ENCODE measurements at places on chromosomes 5 and 9.

DNA sequence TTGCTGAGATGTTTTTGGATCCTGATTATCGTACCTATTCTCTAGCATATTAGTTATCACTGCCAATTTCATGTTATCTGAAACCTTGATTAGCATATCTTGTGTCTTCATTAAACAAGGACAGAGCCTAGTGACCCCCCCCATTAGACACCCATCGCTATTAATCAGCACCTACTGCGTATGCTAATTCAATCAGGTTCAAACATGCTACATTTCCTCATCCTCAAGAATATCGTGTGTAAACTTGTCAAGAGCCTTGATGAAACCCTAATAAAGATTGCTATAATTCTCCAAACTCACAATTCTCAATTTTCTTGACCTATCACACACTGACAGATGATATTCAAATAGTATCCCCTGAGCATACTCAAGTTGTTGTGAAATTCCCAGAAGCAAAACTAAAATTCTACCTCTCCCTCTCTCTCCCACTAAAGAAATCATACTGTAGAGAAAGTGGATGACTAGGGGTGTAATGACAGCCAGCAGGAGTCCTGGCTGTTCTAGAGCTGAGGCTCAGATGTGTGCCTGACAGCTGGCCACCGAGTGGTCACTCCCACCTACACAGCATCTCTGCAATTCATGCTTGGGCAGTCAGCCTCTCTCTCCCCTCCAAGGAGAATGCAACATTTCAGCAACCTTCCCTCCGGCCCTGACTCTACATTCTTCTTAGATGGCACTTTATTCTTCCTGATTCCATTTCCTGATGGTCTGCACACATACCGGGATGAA lies 9.2 kb upstream of the ZNF354A start:
- no peak for DNase-seq

- no peak for DNase-seq
Measured at GRCh38 chr9:90009447-90009846, 404.6 kb downstream of the GADD45G start.

DNA sequence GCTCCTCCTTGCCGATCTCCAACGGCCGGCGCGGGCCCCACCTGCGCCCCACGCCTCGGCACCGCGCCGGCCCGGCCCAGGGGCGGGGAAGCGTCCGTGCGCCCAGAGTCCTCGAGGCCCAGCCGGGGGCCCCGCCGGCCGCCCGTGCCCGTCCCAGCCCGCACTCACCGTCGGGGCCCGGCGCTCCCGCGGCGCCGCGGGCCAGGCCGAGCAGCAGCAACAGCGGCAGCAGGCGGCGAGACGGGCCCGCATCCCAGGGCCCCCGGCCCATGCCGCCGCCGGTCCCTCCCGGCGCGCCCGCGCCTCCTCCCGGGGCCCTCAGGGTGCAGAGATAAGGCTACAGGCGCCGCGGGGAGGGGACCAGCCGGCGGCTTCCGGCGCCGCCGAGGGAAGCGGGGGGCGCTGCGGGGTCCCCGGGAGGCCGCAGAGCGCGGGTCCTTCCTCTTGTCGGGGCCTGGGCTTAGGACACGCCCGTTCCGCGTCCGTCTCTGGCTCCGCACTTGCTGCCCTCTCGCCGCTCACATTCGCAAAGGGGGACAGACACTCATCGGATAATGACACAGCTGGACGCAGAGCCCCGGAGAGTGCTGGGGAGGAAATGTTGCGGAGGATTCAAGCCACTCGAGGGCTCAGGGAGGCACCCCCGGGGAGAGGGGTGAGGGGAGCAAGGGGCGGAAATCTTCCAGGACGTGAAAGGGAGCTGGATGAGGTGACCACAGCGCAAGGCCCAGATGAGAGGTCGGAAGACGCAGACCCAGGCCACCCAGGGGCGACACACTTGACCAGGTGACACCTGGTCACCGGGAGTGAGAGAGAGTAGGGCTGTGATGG lies at the start of gene SUSD1:
Gene SUSD1 (minus strand): TSS at position 333 of the 831 bp plus-strand sequence. CDS start 62 bp downstream, at position 271.
- no peak for DNase-seq

- DNase-seq, result no peak
Measured at GRCh38 chr5:15363601-15364000, 136.4 kb upstream of the FBXL7 start.

GRCh38 chr5:24999732-25000131 lies 355.0 kb upstream of the CDH10 start:
- no peak for DNase-seq

- no peak for DNase-seq
Measured at GRCh38 chr5:75701856-75702255, 15.4 kb downstream of the POC5 start.

DNA sequence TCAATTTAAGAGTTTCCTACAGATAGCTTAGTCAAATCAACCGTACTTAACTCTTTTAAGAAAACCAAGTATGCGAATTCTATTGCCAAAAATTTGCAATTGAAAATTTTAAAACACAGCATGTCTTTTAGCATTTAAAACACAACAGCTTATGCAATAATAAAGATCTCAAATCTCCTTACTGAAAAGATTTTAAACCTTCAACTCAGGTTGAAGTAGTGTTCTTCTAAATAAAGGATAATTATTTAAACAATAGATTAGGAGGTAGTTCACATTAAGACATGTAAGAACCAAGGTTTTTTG lies 5.5 kb downstream of the NR3C1 start:
- no peak for DNase-seq

- no peak for DNase-seq
Measured at GRCh38 chr5:107184871-107185270, 485.9 kb downstream of the EFNA5 start.

GRCh38 chr9:137744632-137745183 lies 125.9 kb downstream of the EHMT1 start:
- no peak for DNase-seq

- no peak for DNase-seq
Measured at GRCh38 chr5:151313357-151313756, 9.8 kb upstream of the SLC36A3 start.

DNA sequence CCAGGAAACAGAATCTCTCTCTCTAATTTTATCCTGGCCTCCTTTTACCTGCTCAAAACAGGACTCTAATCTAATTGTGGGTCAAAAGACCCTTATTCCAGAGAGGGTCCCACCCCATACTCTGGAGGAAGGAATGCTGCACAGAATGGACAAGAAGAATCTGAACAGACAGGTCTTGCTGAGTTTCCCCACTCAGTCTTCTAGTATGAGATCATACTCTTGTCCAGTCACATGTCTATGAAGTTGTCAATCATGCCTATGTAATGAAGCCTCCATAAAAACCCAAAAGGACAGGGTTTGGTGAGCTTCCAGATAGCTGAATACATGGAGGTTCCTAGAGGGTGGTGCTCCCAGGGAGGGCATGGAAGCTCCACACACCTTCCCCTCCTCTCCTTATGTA lies 123.9 kb upstream of the FER start:
- DNase-seq, result no peak

- no peak for DNase-seq
Measured at GRCh38 chr9:17669206-17669605, 90.3 kb downstream of the SH3GL2 start.

GRCh38 chr5:135106610-135107471 lies 72.8 kb upstream of the PITX1 start:
- no peak for DNase-seq

GRCh38 chr9:9552665-9553064 lies 1060.1 kb downstream of the PTPRD start:
- peak; percentile 8 for DNase-seq

GRCh38 chr5:179208706-179209358 lies 136.4 kb downstream of the ADAMTS2 start:
- no peak for DNase-seq

DNA sequence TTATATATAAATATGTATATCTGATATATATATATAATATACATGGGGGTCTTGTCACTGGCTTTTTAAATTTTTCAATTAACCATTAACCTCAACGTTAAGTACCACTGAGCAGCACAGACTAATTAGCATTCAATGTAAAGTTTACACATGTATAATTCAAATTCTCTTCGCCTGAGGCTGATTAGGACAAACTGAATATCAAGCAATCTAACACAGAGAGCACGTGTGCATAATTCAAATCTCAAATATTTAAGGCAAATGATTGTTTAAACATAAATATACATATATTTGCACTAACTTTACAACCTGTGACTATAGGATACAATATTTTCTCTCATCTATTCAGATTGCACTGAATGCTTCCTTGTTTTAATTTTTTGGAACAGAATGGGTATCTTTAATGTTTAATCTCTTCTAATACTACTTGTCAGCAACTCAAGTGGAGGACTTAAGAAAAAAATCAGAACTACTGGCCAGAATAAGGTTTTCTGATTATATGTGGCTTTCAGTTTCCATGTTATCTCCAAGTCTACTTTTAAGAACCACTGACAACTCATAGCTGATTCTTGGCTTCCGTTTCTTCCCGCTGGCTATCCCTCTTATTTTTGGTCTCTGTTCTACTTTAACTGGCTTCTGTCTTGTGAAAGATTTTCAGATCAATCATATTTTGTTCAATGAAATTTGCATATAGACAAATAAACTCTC lies 204.8 kb downstream of the MLLT3 start:
- no peak for DNase-seq

- DNase-seq, result no peak
Measured at GRCh38 chr5:139658501-139658927, 10.4 kb downstream of the CXXC5 start.

DNA sequence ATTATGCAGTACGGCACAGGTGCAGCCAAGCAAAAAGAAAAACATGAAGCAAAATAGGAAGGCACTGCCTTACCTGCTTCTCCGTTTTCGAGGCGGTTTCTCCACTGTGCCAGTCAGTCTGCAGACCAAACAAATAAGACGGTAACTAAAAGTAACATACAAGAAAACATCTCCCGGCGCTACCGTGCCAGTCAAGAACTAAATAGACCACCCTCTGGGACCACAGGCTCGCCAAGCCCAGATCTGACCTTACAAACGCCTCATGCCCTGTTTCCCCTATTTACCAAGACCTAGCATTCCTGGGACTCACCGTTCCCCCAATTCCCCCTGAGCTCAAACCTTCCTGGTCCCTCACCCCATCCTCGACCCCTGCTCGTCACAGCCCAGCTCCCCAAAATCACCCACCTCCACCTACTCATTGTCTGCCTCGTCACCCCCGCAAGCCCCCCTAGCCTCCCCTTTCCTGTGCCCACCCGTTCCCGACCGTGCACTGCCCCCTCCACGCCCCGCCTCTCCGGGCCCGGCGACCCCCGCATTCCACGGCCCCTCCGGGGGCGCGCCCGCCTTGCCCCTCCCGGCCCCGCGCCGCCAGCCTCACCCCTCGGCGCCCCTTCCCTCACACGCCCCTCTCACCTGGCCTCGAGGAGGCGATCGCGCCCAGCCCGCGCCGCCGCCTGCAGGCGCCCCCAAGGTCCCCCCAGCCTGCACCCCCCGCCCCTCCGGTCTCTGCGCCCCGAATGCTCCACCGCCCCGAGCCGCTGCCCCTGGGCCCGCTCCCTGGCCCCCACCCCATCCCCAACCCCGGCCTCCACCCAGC lies 560 bp downstream of the SCAI start:
- DNase-seq, result peak; percentile 7

DNA sequence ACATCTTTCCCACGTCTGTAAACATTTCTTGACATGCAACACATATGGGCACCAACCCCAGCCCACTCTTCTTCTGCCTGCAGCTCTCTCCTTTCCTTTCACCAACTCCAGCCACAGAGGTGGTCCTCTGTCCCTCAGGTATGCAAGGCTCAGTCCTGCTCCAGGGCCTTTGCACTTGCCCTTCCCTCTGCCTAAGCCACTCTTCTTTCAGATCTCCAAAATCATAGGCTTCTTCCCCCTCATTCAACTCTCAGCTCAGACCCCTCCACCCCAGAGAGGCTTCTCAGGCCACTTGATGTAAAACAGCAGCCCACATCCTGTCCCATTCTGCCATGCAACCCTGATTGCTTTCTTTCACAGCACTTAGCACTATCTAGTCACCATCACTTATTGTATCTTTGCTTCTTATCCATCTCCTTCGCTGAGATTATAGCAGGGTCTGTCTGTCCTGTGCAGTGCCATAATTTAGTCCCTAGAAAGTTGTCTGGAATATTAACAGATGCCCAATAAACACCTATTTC lies 3.4 kb downstream of the LIFR start:
- no peak for DNase-seq

DNA sequence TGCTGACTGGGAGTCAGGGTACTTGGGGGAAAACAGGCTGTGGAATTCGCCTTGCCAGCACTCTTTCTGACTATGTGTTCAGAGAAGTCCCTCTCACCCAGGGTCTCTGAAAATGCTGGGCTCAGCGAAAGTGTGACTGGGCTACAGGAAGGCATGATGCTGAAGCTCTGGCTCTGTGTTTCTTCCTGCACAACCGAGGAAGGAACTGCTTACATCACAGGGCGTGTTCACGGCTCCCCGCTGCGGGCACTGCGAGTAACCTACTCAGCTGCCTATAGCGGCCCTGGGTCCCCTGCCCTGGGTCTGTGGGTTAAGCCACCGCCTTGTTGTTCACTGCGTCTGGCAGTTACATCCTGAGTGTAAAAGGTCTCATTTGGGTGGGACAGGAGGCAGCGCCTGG lies 222.4 kb upstream of the IRX4 start:
- DNase-seq, result no peak

- DNase-seq, result peak; percentile 15
Measured at GRCh38 chr5:139574641-139575312, 13.6 kb downstream of the UBE2D2 start.

DNA sequence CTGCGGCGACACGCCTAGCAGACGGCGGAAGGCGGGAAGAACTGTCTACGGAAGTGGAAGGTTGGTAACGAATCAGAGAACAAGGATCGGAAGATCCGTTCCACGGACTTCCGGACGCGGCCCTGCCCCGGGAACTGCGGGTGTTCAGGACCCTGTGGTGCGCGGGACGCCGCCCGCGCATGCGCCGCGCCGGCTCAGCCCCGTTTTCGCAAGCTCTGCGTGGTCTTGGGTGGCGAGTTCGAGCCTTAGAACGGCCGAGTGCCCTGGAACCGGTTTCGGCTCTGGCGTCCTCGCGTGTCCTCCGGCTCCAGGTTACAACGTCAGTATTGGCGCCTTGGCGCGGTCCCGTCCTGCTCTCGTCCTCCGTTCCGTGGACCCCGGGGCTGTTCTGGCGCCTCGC lies 515 bp upstream of the RNU6ATAC start:
- no peak for DNase-seq

DNA sequence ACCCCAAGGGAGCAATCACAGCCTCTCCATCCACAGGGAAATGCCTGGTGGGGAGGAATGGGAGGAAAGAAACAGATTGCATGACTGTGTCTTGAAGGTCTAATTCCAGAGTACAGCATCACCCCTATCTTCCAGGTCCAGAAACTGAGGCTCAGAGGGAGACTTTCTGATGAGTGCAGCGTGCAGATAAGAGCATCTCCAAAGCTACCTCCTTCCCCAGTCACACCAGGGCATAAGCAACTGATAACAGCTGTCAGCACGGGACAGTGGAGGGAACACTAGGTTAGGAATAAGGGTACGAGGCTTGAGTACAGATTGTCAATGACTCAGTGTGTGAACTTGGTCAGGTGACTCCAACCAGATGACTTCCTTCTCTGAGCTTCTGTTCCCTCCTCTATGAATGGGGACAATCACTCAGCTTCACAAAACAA lies 126.9 kb downstream of the KCNIP1 start:
- no peak for DNase-seq

- no peak for DNase-seq
Measured at GRCh38 chr9:130745829-130746228, 52.2 kb downstream of the EXOSC2 start.

- DNase-seq, result no peak
Measured at GRCh38 chr9:114382699-114383520, 4.9 kb downstream of the AKNA start.
